ENCODE measurements at places on chromosomes 6 and 20.

DNA sequence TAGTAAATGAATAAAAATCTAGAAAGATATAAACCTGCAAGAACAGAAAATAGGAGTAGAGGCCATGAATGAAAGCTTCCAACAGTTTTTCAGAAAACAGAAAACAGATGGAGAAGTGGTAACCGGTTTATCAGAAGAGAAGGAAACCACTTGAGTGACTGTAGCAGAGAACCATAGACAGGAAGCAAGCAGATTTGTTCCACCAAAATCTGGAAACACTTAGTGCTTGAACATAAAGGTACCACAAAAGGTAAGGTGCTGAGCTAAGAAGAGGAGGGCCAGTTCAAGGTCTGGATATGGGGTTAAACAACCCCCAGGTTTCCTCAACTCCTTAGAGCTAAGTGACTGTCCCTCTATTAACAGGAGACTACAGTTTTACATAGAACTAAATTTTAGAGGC is 9.2 kb upstream of the KIAA0319 start:
- DNase-seq: no peak

DNA sequence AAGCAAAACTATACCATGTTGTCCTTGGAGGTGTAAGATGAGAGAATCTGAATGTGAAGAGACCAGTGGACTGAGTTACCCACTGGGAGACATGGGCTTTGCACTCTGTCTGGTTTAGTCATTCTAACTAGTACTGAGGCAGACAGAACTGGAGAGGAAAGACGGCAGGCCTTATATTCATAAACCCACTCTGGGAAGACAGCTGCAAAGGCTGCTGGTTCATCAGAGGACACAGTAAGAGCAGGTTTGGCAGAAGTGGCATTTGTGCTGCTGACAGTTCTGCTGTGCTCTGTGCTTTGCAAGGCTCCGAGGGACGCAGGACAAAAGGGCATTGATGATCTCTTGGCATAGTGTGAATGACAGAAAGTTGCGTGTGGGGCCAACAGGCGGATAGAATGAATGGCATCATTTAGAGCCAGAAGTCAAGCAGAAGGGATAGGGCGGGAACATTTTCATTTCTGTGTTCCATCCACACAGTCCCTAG is 142.3 kb upstream of the TENT5A start:
- DNase-seq: no peak

DNA sequence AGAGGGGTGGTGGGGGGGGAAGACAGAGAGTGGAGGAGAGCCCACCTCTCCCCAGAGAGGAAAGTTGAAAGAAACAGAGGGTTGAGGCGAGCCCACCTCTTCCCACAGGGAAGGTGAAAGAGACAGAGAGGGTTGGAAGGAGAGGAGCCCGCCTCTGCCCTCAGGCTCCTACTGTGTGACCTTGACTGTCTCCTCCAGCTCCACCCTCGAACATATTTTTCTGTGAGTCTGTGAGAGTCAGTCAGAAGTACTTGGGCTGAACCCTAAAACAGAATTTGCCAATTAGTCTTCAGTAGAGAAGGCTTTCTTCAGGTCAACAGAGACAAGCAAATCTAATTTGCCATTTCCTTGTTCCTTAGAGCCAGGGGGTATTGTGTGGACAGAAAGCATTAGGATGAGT is 153.7 kb upstream of the SNX9 start:
- no peak for DNase-seq

DNA sequence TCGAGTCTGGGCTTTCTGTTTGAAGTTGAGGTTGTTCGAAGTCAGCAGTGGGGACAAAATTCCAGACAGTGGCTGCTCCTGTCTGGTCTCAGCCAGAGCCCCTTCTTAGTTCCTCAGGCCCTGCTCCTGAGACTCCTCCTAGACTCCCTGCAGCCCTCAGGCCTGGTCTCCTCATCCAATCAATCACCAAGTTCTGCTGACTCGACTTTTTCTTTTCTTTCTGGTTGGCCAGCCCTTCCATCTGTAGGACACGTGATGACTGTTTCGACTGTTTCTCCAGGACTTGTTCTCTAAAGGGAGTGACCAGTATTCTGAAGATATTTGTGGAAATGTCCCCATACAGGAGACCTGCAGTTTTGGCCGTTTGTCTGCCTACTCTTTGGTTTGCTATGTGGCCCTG is 19.5 kb downstream of the PPP1R3G start:
- DNase-seq: no peak

- no peak for DNase-seq
These were observed 218.4 kb upstream of the GGTLC1 start for GRCh38 chr20:24206995-24207394.

- DNase-seq: no peak
These were observed 60.9 kb downstream of the FYN start for GRCh38 chr6:111812060-111813038.

GRCh38 chr20:59560588-59561227 is 43.6 kb upstream of the PHACTR3 start:
- DNase-seq: no peak

DNA sequence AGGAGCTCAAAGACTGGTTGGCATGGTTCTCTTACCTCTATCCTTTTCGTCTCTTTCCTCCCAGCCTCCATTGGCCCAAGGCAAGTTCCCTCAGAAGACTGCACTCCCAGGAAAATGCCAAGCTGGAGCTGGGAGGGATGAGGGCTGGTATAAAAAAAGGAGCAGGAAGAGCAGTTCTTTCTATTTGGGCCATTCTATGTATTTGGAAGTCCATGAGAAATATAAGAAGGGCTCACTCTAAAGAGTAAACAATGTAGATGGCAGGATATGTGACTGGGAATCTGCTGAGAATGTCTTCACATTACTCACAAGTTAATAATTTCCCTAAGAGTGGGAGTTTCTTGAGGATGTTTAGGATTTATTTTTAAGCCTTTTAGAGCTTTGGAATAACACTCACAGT is 36.6 kb upstream of the ADTRP start:
- no peak for DNase-seq

DNA sequence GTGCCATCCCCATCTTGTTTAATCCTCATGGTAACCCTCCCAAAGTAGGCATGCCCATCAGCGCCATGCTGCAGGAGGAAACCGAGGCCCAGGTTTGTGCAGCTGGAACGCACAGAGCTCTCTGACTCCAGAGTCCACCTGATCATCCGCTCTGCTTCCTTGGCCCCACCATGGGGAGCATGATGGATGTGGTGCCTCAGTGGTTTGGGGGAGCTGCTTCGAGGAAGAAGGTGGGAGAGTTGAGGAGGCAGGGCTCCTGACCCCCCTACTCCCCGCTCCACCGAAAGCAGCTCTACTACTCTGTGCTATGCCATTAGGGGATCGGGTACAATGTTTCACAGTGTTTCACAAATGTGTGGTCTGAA is 52.2 kb downstream of the TGM2 start:
- DNase-seq: no peak

- DNase-seq: no peak
These were observed 471.7 kb downstream of the CDKAL1 start for GRCh38 chr6:21005816-21006570.

GRCh38 chr6:114714836-114715507 is 372.1 kb upstream of the HS3ST5 start:
- DNase-seq: no peak

DNA sequence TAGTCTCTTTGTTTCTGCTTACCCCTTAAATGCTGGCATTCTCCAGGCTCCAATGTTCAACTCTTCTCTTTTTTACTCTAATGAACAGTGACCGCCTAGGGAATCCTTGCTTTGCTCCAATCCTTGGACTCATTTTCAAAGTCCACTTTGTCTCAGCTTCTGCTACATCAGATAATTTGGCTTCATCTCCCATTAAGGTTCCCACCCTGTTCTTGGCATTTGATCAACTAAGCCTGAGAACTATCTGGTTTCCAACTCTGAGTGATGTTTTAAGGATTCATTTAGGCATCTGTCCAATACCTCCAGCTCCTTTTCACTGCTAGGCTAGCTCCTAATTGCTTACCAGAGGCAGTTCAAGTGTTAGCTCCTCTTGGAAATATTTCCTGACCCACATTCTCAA is 64.9 kb downstream of the ME1 start:
- DNase-seq: no peak

GRCh38 chr20:57346477-57346876 is 4.6 kb upstream of the RAE1 start:
- DNase-seq: no peak

- DNase-seq: no peak
These were observed 2.1 kb upstream of the DIDO1 start for GRCh38 chr20:62928246-62928939.

DNA sequence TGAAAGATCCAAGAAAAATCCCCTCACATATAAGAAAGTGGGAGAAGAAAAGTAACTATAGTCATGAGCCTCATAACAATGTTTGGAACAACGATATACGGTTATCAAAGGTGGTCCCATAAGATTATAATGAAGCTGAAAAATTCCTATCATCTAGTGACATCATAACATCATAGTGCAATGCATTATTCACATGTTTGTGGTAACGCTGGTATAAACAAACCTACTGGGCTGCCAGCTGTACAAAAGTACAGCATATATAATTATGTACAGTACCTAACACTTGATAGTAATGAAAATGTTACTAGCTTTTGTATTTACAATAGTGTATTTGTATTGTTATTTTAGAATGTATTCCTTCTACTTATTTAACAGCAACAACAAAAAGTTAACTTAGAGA is 240.7 kb downstream of the RNGTT start:
- no peak for DNase-seq

GRCh38 chr20:4740774-4741431 is 19.2 kb downstream of the PRND start:
- DNase-seq: peak; percentile 55

DNA sequence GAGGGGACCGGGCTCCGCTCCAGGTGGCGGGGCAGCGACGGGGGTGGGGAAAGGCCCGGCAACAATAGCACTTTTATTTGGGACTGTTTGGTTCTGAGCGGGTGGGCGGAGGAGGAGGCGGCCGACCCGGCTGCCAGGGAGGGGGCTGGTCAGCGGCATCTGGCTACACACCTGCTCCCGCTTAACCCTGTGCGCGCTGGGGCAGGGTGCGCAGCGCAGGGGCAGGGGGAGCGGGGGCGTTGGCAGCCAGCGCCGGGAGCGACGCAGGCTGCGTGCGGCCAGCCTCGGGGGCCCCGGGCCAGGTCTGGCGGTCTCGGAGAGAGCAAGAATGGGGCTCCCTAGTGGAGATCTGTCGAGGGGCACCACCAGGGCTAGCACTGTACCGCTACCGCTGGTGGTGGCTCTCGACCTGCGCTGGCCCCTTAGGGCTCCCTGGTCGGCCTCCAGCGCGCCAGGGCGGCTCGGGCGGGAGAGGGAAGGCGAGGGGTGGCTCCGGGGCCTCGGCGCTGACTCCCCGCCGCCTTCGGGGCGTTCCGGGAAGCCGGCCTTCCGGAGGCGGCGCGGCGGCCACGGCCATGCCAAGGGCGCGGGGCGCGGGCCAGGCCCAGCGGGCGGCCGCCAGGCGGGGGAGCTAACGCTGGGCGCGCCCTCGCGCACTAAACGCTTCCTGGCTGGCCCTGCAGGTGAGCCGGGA is 92.4 kb downstream of the NCR2 start:
- DNase-seq: no peak

DNA sequence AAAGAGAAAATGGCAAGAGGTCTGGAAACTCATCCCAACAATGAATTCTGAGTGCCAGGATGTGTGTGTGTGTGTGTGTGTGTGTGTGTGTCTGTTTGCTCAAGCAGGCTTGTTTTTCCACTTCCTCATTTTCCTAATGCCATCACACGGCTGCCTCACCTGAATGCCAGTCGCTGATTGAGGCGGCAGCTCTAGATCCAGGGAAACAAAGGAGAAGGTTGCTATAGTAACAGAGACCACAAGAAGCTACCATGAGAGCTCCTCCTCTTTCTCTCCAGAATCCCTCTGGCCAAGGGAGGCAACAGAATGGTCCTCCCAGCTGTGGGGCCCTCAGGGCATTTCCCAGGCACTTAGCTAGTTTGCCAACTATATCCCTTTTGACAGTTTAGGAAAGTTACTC is 241.1 kb upstream of the TSHZ2 start:
- no peak for DNase-seq

- DNase-seq: peak; percentile 47
These were observed 1.1 kb upstream of the RPS12 start for GRCh38 chr6:132813173-132813856.

- no peak for DNase-seq
These were observed 81.6 kb downstream of the OLIG3 start for GRCh38 chr6:137412562-137412961.

GRCh38 chr6:111952274-111952673 is 79.0 kb upstream of the FYN start:
- DNase-seq: no peak

GRCh38 chr6:7953753-7954152 is 43.2 kb upstream of the TXNDC5 start:
- DNase-seq: no peak

GRCh38 chr20:56467968-56468315 is 485 bp upstream of the RTF2 start:
- DNase-seq: no peak

DNA sequence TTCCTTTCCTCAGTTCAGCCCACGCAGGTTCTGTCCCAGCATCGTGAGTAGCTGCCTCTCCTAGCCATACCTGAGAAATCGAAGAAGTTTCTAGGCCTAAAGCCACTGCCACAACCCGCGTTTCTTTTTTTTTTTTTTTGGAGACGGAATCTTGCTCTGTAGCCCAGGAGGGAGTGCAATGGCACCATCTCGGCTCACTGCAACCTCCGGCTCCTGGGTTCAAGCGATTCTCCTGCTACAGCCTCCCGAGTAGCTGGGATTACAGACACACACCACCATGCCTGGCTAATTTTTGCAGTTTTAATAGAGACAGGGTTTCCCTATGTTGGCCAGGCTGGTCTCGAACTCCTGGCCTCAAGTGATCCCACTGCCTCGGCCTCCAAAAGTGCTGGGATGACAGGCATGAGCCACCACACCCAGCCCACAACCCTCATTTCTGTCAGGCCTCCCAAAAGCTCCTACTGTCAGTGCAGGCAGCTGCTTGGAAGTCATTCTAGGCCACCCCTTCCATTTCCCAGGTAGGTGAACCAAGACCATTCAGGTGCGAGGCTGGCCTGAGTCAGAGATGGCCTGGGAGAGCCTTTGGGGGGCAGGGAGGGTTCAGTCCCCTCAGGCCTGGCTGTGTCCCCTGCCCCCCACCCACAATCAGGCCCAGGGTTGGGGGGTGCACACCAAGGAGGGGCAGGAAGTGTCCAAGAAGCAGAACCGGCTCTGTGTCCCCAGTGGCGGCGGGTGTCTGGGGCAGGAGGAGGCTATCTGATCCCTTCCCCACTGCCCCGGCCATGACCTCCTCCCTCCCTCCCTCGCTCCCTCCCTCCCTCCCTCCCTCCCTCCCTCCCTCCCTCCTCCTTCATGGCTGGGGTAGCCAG is 47.2 kb downstream of the NOL4L start:
- DNase-seq: no peak

DNA sequence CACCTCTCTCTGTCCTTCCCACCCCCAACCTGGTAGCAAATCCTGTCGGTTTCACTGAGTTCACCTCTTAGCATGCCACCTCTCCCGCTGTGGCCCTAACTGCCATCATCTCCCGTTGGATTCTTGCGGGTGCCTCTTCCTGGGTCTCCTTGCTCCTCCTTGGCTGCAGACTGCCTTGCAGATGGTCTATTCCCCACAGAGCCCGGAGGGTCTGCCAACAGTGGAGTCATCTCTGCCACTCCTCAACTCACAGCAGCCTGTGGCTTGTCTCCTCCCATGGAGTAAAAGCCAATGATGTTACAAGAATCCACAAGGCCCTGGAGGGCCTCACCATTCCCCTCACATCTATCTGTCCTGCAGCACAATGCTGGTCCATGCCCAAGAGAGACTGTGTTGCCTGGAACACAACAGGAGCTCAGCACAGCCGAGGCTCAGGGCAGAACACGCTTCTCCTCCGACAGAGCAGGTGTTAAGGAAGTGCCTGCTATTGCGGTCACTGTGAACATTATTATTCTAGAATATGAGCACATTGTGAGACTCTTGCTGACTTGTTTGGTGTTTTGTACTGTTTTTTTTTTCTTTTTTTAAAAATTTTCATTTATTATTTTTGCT is 241.8 kb upstream of the SULF2 start:
- DNase-seq: no peak

GRCh38 chr20:39259808-39260207 is 297.7 kb downstream of the DHX35 start:
- no peak for DNase-seq
